Suppressor macrophage treated with lipopolysaccharide for 4 hours (primary cell): ENCODE measurements at places on chromosomes 1 and 21.

- no peak for DNase-seq
These were observed 60.5 kb downstream of the RABGAP1L start for GRCh38 chr1:174219606-174220370.

DNA sequence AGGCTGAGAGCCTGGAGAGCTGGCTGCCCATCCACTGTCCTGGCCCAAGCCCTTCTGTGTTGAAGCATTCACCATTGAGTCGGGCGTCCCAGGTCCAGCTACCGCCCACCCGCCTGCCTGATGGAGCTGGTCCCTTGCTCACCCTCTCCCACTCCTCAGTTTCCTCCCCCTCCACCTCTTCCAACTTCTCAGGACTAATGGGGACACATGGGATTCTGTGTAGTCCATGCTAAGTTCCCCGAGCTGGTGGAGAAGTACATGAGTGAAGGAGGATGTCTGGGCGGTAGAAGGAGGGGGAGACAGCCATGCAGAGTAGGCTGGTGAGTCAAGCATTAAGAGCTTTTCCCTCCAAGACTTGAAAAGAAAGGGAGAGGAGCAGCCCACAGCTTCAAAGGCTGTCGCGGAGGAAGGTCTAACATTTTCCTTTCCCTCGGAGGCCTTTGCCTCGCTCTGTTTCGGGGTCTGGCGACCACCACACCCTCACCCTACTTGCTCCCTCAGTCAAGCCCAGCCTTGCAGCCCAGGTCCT is 561 bp downstream of the SLC26A9 start:
- DNase-seq: no peak

- no peak for DNase-seq
These were observed 52.4 kb downstream of the DISP3 start for GRCh38 chr1:11531314-11531870.

DNA sequence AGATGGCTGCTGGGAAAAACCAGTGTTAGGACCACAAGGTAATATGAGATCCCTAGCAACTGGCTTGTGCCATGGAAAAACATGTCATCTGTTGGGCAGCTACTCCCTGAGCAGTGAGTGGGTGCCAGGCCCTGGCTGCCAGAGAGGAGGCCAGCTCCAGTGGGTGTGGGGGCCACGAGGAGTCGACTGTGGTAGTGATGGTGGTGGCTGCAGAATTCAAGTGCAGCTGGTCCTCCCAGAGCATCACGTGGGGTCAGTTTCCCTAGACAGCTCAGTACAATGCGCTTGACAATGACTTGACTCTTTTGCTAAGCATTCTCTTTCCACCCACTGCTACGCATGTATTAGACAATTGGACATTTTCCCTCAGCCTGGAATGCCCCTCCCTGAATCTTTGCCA is 14.5 kb upstream of the CDC42 start:
- DNase-seq: no peak

DNA sequence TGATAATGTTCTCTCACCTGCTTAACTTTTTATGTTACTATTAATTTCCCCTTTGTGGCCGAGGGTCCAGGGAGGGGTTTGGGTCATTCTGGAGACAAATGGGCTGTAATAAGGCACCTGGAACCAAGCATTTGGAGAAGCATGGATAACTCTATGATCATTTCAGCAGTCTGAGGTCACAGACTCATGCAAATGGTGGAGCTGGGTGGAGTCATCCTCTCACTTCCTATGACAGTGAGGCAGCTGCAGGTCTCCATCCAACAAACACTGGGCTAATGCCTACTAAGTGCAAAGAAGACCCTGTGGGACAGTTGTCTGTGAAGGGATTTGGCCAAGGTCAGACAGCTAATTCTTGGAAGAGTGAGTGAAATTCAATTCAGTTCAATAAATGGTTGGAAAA is 28.8 kb upstream of the CAMTA1 start:
- no peak for DNase-seq

DNA sequence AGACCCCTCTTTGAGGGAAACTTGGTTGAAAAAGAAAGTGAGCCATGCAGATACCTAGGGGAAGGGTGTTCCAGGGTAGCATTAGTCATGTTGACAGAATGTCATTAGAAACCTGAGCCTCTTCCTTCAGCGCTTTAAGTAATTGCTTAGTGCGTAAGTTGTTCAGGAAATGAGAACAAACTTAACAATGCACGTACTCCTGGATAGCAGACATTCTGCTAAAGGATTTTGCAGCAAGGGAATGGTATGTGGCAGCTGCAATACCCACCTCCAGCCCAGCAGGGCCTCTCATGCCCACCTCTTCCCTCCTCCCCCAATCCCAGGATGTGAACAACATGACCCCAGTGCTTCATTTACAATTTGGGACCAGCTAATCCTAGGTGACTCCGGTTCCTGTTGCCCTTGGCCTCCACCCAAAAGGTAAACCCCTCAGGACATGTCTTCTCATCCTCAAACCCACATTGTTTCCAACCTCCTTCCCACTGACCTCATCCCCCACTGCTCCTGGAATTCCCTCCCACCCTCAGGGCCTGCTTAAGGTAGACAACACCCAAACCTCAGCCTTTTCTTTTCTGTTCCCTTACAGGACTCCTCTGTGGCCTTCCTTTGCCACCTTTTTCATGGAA is 98.0 kb upstream of the BCAR3 start:
- no peak for DNase-seq

DNA sequence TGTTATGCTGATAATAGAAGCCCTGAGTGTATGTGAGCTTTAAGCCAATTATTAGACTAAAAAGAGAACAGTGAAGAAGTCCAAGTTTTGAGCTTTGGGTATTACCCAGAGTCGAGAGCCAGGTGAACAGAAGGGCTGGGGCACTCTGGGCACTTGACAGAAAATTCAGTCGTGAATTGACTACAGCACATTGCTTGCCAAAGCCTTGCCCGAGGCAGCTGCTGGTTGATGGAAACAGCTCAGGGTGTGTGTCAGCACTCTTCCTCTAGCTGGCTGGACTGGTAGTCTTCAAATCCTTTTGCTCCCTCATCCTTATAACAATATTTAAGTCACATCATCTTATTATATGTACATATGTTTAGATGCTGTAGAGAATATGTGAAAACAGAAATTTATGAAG is 21.3 kb downstream of the PDE4B start:
- no peak for DNase-seq

GRCh38 chr1:179493323-179493722 is 82.4 kb downstream of the NPHS2 start:
- no peak for DNase-seq

- no peak for DNase-seq
These were observed 3.1 kb downstream of the BSDC1 start for GRCh38 chr1:32390904-32391870.

- DNase-seq: no peak
These were observed 59.0 kb downstream of the FASLG start for GRCh38 chr1:172717722-172718465.

- DNase-seq: no peak
These were observed 7.1 kb upstream of the RGS16 start for GRCh38 chr1:182611326-182611725.

GRCh38 chr1:33332357-33332789 is 11.5 kb upstream of the A3GALT2 start:
- no peak for DNase-seq

- peak; percentile 71 for DNase-seq
These were observed 21.4 kb downstream of the SEC16B start for GRCh38 chr1:177948336-177948972.

GRCh38 chr1:2784854-2785630 is 16.5 kb downstream of the TTC34 start:
- DNase-seq: no peak

- no peak for DNase-seq
These were observed 16.5 kb downstream of the SOD1 start for GRCh38 chr21:31675960-31676359.

GRCh38 chr21:15872236-15872635 is 142.5 kb downstream of the USP25 start:
- no peak for DNase-seq

DNA sequence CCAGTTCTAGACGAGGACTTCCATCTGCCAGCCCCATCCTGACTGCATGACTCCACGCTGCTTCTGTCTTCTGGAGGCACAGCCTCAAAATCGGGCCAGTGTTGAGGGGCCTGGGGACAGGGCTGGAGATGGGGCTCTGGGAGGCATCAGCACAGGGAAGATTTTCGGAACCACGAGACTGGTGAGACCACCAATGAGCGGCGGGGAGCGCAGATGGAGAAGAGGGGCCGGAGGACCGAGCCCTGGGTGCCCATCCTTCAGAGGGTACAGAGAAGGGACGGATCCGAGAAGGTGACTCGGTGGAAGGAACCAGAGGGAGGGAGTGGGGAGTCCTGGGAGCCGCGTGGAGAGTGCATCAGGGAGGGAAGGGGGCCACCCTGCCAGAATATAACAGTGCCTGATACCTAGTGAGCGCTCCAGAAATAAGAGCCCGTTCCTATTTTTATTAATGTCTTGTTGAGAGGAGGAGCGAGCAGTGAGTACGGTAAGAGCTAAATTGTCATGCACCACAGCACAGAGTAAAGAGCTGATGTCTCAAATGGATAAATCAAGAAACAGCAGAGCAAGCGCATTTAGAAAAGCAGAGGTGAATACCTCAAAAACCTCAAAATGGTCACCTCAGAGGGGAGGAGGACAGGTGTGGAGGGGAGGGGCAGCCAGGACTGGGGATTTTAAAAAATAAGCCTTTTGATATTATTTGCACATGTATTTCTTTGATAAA is 26.2 kb upstream of the KIF26B start:
- no peak for DNase-seq

DNA sequence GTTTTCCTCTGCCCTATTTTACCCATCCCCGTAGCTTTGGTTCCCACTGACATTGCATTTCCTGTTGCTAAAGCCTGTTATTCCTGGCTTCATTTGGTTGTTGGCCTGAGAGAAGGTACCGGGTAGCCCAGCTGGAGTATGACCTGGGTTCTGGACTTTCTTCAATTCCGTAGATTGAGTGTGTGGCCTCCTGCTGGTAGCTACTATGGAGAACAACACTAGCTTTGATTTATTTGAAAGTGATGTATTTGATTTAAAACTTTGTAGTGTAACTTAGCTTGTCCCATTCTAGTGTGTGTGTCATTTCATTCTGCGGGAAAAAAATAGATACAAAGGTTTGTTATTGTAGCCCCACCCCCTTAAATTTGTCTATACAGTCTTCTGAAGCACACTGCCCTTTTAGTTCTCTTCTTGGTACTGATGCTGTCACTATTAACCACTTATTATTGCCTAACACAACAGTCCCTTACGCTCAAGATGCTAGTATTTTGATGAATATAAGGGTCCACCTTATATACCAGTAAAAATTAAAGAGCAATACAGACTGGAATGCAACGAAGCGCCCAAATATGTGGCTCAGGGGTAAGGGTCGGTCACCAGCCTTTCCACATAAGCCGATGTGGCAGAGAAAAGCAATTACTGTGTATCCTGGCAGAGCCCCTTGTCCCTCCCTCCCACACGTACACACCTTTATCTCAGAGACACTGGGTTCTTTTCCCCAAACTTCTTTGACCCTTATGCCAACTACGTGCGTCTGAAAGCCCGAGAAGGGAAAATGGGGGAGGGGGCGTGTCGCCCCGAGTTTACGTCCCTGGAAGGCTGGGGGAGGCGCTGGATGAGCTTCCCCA is 643 bp upstream of the MOV10 start:
- peak; percentile 45 for DNase-seq
